ENCODE measurements at places on chromosomes 1 and 21.

DNA sequence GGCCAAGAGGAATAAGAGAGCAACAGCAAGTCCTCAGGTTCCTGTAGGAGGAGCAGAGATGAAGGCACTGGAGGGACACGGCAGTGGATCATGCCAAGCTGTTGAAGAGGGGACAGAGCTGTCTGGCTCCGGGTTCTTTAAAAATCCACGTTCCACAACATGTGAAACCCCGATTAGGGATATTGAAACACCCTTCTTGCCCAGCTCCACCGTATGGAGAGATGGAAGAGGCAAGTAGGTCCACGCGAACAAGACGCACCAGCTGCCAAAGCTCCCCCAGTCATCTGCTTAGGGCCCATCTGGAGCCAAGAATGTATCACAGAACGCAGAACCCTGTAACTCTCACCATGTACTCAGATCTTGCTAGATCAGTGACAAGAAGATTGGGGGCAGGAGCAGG is 3.9 kb downstream of the C1orf198 start:
- DNase-seq, result no peak

- DNase-seq, result no peak
These were observed 2.5 kb upstream of the ATF6 start for GRCh38 chr1:161763522-161764098.

GRCh38 chr1:109713636-109714035 is 1.6 kb downstream of the GSTM5 start:
- no peak for DNase-seq

- DNase-seq, result no peak
These were observed 64.6 kb downstream of the WNT9A start for GRCh38 chr1:227883073-227883520.

DNA sequence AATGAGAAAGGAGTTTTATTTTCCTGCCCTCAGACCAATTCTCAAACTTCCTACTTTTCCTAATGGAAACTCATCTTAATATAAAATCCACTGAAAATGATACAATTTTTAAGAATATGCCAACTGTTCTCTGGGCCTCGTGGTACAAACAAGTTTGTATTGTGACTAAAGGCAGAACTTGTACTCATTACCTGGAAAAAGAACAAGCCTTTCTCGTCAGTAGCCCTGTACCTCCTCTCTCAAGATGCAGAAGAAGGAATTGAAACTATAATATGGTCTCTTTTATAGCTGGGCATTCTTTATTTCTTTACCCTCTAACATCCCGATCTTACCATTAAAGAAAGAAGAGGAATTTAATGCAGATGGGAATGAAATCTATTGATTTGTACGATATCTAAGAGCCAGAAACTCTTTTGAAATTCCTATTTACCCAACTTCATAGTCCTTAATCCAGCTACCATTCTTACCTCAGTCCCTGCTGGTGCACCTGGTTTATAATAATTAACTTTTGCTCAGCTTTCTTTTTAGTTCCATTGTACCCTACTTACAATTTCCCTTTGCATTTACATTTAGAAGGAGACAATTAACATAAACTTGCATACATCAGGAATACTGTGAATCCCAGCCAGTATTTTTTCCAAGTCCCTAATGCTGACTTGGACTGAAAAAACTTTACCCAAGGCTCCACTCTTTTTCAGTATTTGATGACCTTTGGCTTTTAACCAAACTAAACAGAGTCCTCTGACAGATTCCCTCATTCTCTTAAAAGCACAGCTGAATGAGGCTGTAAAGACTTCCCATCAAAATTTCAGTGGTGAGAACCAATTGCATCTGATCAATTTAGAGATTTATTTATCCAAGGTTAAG is 1162.4 kb downstream of the BRINP3 start:
- DNase-seq, result no peak

GRCh38 chr1:10160907-10161490 is 49.4 kb upstream of the KIF1B start:
- peak; percentile 24 for DNase-seq

- DNase-seq, result no peak
These were observed 30.5 kb upstream of the ACOT11 start for GRCh38 chr1:54517496-54517895.

- no peak for DNase-seq
These were observed 11.0 kb upstream of the TFF1 start for GRCh38 chr21:42377211-42377950.

- DNase-seq, result peak; percentile 31
These were observed at the start of gene AGPAT3 for GRCh38 chr21:43864962-43865539. AGPAT3 (plus strand) TSS chr21:43865223; CDS start chr21:43959682, 94,459 bp downstream.

DNA sequence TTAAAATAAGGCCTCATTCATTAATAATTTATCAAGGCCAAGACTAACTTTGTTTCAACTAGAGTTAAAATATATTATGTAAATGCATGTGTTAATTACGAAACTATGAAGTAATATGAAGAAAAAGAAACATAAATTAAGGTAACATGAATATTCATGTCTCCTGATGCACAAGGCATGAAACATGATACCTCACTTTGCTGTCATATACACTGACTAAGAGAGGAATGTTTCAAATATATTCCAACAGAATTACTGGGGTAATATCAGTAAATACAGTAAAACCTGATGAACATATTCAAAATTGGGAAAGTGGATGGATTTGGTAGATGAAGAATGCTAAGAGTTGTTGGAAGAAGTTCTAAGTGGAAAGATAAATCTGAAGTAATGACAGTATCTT is 274.6 kb downstream of the LRRC7 start:
- DNase-seq, result no peak

GRCh38 chr1:101683561-101683960 is 313.2 kb downstream of the OLFM3 start:
- no peak for DNase-seq

GRCh38 chr21:27112186-27112585 is 145.3 kb upstream of the ADAMTS5 start:
- DNase-seq, result no peak

GRCh38 chr1:3654549-3655281 is 2.4 kb downstream of the TP73 start:
- no peak for DNase-seq

- no peak for DNase-seq
These were observed 53.0 kb downstream of the NFASC start for GRCh38 chr1:204923626-204924012.

GRCh38 chr1:170176772-170177171 is 31.0 kb downstream of the NTMT2 start:
- no peak for DNase-seq

- DNase-seq, result no peak
These were observed 97.0 kb upstream of the DPH5 start for GRCh38 chr1:101122452-101123166.

GRCh38 chr1:63718541-63718970 is 55.3 kb upstream of the ROR1 start:
- DNase-seq, result no peak

GRCh38 chr1:61853583-61853982 is 111.3 kb downstream of the PATJ start:
- no peak for DNase-seq

DNA sequence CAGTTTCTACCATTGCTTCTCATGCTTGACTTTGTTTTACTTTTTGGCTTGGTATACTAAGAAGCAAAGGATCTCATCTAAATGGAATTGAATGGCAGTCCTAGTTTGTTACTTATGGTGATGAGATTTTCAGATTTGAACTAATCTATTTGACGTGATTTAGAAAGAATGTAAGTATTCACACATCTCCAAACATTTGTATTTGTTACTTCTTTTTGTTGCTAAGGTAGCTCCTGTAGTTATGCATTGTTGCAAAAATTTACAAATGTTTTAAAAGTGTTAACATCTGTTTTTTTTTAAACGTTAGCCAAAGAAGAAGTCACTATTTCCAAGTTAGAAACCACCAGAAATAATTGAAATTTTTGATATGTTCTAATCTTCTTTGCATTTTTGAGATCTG is 222.5 kb downstream of the RPS6KC1 start:
- no peak for DNase-seq

GRCh38 chr1:211938561-211938997 is 96.8 kb downstream of the INTS7 start:
- DNase-seq, result no peak

GRCh38 chr21:15000081-15000480 is 64.7 kb downstream of the NRIP1 start:
- no peak for DNase-seq

- DNase-seq, result no peak
These were observed 66.2 kb downstream of the VPS13D start for GRCh38 chr1:12296016-12296415.

DNA sequence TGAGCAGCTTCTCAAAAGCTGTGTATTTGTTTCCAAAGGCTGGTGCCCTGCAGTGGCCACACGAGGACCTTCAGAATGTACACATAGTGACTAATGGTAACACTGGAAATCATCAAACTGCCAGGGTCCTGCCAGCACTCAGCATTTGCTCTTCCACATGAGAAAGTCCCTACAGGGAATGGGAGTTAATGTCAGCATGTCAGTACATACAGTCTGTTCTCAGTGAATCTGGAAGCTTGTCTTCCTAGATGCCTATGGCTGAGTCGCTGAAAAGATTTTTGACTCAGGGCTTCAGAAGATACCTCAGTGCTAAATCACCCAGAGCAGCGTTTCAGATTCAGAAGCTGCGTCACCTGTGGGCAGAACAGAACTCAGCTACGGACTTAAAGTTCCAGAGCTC is 108.2 kb downstream of the CDC7 start:
- DNase-seq, result no peak

- no peak for DNase-seq
These were observed 105.7 kb upstream of the RUNX1 start for GRCh38 chr21:35154788-35155187.

DNA sequence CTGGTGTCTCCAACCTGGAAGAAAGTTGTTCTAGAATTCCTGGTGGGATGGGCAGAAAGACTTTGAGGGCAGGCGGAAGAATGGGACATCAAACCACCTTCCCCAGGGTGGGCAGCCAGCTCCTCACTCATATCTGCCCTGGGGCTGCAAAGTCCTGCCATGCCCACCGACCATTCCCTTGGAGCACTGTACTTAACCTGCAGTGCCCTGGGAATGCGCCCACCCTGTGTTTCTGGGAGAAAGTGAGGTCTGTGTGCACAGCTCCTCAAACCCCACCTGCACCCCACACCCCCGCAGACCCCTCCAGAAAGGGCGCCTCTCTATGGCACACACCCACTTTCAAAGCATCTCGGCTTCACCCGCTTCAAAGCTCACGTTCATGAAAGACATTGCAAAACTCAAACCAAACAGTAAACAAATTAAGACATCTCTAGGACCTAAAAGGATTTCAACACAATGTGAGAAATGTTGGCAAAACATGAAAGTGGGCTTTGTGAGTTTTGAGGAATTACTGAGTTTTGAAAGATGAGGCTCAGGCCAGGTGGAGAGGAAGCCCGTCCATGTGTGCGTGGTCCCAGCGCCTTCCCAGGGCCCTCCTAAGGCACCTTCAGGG is 25.1 kb downstream of the KRTAP10-1 start:
- DNase-seq, result no peak

GRCh38 chr1:24921938-24922662 is 8.0 kb downstream of the RUNX3 start:
- DNase-seq, result no peak

- no peak for DNase-seq
These were observed 33.7 kb downstream of the XCL2 start for GRCh38 chr1:168509875-168510791.

- DNase-seq, result no peak
These were observed 157.7 kb downstream of the SLC35F3 start for GRCh38 chr1:234062166-234062565.

GRCh38 chr1:38029081-38029681 is 16.6 kb downstream of the UTP11 start:
- DNase-seq, result no peak

DNA sequence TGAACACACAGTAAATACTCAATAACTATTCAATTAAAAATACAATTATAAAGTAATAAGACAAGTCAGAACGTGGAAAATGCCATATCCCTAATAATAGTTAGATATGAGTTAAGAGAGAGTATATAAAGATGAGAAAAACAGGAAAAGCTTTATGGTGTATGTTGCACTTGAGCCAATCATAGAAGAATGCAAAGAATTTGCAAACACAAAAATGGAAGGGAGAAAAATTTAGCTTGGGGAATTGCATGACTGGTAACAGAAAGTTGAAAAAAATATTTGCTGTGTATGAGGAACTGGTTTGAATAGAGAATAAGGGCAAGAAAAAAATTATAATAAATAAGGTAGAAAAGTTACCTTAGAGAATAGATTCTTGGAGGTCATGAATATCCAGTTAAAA is 739.6 kb upstream of the CXADR start:
- no peak for DNase-seq

- DNase-seq, result no peak
These were observed 3.4 kb upstream of the PLCH2 start for GRCh38 chr1:2472561-2473177.

GRCh38 chr1:234977875-234978396 is 150.7 kb downstream of the TOMM20 start:
- DNase-seq, result no peak

DNA sequence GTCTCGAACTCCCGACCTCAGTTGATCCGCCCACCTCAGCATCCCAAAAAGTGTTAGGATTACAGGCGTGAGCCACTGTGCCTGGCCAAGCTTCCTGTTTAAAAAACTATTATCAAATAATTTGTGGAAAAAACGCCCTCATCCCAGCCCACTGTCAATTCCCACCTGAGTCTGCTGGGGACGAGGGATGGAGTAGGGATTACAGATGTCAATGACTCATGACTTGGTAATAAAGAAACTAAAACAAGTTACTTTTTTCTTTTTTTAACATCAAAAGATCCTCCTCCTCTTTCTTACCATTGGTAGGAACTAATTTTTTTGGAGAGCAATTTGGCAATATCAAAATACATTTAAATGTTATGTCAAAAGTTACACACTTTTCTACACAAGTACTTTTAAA is 9.7 kb downstream of the CNN3 start:
- DNase-seq, result no peak

DNA sequence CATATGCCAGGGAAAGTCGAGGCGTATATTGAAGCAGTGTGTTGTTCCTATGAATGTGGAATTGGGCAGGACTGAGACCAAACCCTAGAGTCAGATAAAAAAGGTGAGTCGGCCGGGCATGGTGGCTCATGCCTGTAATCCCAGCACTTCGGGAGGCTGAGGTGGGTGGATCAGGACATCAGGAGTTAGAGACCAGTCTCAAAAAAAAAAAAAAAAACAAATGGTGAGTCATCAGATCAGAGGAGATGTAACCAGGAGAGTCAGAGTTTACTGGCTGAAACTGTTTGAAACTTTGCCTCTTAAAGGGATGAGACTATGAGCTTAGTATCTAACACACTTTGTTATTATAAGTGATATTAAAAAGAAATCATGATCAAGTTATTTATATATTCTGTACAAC is 26.4 kb upstream of the SYCP1 start:
- DNase-seq, result no peak

DNA sequence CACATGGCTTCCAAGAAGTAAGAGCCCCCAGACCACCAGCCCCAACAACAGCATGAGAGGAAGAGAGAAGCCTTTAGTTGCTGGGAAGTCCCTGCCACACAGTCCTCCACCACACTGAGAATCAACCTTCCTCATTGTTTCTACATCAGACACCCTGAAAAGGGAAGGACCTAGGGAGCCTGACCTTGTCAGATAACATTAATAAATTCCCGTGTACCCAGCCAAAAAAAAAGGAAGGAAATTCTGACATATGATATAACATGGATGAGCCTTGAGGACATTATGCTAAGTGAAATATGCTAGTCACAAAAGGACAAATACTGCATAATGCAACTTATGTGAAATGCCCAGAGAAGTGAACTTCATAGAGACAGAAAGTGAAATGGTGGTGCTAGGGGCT is 65.6 kb upstream of the ARHGAP29 start:
- DNase-seq, result no peak

- no peak for DNase-seq
These were observed 7.7 kb downstream of the YBX1 start for GRCh38 chr1:42689912-42690311.
